ENCODE measurements at places on chromosomes 1 and 21. TPM values are rescaled to one million over a fixed set of nuclear protein-coding genes. Genes with fewer than 3 reads are reported as not detected.

DNA sequence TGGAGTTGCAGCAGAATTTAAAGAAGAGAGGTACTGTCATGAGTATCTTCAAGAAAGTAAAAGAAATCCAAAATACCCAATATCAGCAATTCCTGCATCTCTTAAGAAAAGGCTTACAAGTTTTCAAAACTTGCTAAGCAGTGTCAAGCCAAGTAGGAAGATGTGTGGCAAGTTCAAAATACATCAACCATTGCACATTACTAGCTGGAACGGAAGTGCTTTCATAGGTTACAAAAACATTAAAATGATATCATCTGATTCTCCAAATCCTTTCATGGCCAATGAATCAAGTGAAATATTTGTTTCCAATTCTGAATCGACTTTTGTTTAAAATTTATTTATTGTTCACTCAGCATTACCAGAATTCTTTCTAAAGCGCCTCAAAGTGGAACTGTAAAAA is 5.7 kb upstream of the ABCA4 start:
- no peaks in the 10 kb centered on the region for H3K4me1 ChIP-seq
- DNase-seq = no peak
- no peak overlapping the region for H3K27ac ChIP-seq
- no peaks in the 10 kb centered on the region for H3K36me3 ChIP-seq

GRCh38 chr1:153688736-153689328 is 10.3 kb downstream of the NPR1 start:
- H3K27ac ChIP-seq = no peak overlapping the region
- no peak for DNase-seq
- H3K4me1 ChIP-seq = no peaks in the 10 kb centered on the region
- H3K4me3 ChIP-seq = no peak overlapping the region
- no peaks in the 10 kb centered on the region for H3K36me3 ChIP-seq

- H3K27ac ChIP-seq = no peak overlapping the region
- peaks cover 55% of the 10 kb centered on the region for H3K27me3 ChIP-seq
- no peak overlapping the region for H3K4me3 ChIP-seq
- DNase-seq = no peak
- peaks cover 11% of the 10 kb centered on the region for H3K4me1 ChIP-seq
- H3K36me3 ChIP-seq = no peaks in the 10 kb centered on the region
These were observed 72.5 kb downstream of the FOXD2 start for GRCh38 chr1:47510282-47510811.

- H3K27ac ChIP-seq = no peak overlapping the region
- no peak for DNase-seq
- H3K27me3 ChIP-seq = no peaks in the 10 kb centered on the region
These were observed 11.7 kb downstream of the CAPN9 start for GRCh38 chr1:230758709-230759368.

GRCh38 chr1:101356604-101357443 is 120.0 kb downstream of the S1PR1 start:
- no peak overlapping the region for H3K27ac ChIP-seq
- no peak overlapping the region for H3K4me3 ChIP-seq
- H3K36me3 ChIP-seq = no peaks in the 10 kb centered on the region

DNA sequence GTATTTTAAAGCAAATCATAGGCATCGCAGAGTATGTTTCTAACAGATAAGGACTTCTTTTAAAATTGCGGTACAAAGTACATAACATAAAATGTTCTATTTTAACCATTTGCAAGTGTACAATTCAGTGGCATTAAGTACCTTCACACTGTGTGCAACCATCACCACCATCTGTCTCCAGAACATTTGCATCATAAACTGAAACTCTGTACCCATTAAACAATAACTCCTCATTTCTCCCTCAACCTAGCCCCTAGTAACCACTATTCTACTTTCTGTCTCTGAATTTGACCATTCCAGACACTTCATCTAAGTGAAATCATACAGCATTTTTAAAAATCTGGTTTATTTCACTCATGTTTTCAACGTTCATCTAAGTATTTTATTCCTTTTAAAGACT is 16.6 kb upstream of the ATF3 start:
- peaks cover 12% of the 10 kb centered on the region for H3K4me1 ChIP-seq
- no peak overlapping the region for H3K27ac ChIP-seq
- H3K27me3 ChIP-seq = peaks cover 14% of the 10 kb centered on the region
- DNase-seq = no peak

- no peak for DNase-seq
- no peak overlapping the region for H3K4me3 ChIP-seq
- no peaks in the 10 kb centered on the region for H3K27me3 ChIP-seq
These were observed 185.3 kb upstream of the FMN2 start for GRCh38 chr1:239906394-239906793.

DNA sequence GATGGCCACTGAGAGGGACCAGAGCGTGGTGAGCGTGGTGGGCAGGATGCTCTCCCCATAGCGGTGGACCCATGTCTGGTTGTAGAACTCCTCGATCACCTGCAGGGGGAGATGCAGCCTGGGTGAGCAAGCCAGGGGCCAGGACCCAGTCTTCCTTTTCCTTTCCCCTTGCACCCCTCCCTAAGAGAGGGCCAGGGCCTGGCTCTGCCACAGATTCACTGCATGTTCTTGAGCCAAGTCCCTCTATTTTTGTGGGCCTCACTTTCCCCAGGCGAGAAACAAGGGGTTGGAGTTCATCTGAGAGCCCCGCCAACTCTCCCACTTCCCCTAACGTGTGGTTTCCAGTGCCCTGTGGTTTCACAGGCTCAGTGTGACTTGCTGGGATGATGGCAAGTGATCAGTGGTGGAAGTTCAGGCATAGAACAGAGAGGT is 27.5 kb downstream of the SLC2A1 start:
- H3K27me3 ChIP-seq = no peaks in the 10 kb centered on the region
- H3K36me3 ChIP-seq = peaks cover 61% of the 10 kb centered on the region
- peaks cover 64% of the 10 kb centered on the region for H3K4me1 ChIP-seq
- peak overlapping the region; percentile 82 for H3K27ac ChIP-seq
- peak overlapping the region; percentile 25 for H3K4me3 ChIP-seq

- H3K4me3 ChIP-seq = no peak overlapping the region
- no peak overlapping the region for H3K27ac ChIP-seq
- peaks cover 13% of the 10 kb centered on the region for H3K27me3 ChIP-seq
- H3K4me1 ChIP-seq = no peaks in the 10 kb centered on the region
- no peak for DNase-seq
- no peaks in the 10 kb centered on the region for H3K36me3 ChIP-seq
These were observed 600 bp downstream of the ASTN1 start for GRCh38 chr1:177163844-177164379.

DNA sequence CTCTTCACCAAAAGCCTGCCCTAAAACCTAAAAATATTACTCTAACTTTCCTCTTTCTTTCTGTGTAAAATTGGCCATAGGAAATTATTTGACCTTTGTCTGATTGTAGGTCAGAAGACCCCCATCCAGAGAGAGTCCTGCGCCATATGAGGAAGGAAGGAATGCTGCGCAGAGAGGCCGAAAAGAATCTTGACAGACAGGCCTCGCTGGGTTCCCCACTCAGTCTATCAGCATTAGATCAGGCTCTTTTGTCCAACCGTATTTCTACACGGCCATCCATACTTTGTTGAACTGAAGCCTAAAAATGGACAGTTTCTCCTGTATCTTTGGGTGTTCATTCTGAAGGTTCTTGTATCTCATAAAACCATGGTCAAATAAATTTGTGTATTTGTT is 4.3 kb upstream of the SLC30A2 start:
- H3K36me3 ChIP-seq = no peaks in the 10 kb centered on the region
- H3K4me1 ChIP-seq = peaks cover 2% of the 10 kb centered on the region
- peaks cover 44% of the 10 kb centered on the region for H3K27me3 ChIP-seq

DNA sequence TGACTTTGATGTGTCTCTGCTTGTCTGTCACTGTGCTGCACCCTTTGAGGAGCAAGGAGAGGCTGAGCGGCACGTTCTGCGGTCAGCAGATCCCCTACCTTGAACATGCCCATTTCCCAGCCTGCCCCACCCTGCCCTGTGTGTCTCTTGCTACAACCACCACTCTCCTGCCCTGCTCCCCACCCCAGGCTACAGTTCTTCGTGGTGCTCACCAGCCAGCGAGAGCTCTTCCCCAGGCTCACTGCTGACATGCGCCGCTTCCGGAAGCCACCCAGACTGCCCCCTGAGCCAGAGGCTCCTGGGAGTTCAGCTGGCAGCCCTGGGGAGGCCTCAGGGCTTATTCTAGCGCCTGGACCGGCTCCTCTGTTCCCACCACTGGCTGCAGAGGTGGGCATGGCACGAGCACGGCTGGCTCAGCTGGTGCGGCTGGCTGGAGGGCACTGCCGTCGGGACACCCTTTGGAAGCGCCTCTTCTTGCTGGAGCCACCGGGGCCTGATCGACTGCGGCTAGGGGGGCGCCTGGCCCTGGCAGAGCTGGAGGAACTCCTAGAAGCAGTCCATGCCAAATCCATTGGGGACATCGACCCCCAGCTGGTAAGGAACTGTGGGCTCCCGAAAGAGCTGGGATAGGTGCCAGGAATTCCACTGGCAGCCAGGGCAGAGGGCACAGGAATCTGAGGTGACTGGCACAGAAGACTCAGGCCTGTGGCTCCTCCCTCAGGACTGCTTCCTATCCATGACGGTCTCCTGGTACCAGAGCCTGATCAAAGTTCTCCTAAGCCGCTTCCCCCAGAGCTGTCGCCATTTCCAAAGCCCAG is 5.6 kb downstream of the HYI start:
- H3K4me3 ChIP-seq = no peak overlapping the region
- peaks cover 79% of the 10 kb centered on the region for H3K36me3 ChIP-seq
- no peaks in the 10 kb centered on the region for H3K27me3 ChIP-seq
- DNase-seq = no peak

DNA sequence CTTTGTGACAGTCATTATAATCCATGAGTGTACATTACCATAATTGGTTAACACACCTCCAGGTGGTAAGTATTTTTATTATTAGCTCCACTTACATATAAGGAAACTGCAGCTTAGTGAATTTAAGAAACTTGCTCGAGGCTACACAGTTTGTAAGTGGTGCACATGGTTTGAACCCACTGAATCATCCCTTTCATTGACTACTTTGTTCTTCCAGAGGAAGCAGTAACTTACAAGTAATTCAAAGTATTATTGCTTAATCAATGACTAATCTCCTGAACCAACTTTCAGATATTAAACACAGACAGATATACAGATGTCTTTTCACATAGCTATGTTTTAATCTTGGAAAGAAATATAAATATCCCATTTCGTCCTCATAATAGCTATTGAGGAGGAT is 18.7 kb upstream of the CLDN8 start:
- H3K36me3 ChIP-seq = no peaks in the 10 kb centered on the region
- no peaks in the 10 kb centered on the region for H3K4me1 ChIP-seq
- H3K27me3 ChIP-seq = no peaks in the 10 kb centered on the region

DNA sequence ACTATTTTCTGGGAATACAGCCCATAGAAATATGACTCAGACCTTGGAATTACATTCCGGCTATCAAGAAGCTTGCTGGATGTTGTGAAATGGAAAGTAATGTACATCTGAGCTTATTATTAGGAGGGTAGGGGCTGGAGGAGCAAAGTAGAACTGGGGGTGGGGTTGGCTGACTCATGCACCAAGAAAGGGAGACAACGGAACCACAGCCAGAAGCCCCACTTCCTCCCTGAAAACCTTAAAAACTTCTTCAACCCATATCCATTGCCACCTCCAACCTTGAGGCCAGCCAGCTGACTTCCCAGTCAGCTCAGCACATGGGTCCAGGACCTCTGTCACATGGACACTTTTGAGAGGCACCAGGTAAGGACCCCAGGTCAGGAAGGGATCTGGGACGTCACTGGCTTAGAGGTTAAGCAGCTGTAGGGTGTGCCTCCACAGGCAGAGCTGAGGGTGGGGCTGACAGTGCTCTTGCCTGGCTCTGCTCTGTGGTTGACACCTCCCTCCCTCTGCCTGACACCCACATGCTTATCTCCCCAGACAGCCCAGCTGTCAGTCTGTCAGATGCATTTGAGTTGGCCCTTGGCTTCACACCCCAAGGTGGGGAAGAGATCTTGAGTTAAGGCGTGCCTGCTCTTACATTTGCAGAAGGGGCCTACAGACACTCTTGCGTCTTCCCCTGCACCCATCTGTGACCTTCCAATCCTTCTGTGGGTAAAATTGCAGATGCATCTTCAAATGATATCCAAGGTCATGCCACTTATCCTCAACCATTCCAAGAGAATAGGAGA is 5.7 kb upstream of the ZNF683 start:
- H3K4me1 ChIP-seq = peaks cover 77% of the 10 kb centered on the region
- H3K27ac ChIP-seq = peak overlapping the region; percentile 53

GRCh38 chr21:33951276-33952178 is 35.9 kb upstream of the ATP5PO start:
- no peaks in the 10 kb centered on the region for H3K27me3 ChIP-seq
- peaks cover 4% of the 10 kb centered on the region for H3K36me3 ChIP-seq
- H3K27ac ChIP-seq = peak overlapping the region; percentile 57
- H3K4me1 ChIP-seq = peaks cover 72% of the 10 kb centered on the region

DNA sequence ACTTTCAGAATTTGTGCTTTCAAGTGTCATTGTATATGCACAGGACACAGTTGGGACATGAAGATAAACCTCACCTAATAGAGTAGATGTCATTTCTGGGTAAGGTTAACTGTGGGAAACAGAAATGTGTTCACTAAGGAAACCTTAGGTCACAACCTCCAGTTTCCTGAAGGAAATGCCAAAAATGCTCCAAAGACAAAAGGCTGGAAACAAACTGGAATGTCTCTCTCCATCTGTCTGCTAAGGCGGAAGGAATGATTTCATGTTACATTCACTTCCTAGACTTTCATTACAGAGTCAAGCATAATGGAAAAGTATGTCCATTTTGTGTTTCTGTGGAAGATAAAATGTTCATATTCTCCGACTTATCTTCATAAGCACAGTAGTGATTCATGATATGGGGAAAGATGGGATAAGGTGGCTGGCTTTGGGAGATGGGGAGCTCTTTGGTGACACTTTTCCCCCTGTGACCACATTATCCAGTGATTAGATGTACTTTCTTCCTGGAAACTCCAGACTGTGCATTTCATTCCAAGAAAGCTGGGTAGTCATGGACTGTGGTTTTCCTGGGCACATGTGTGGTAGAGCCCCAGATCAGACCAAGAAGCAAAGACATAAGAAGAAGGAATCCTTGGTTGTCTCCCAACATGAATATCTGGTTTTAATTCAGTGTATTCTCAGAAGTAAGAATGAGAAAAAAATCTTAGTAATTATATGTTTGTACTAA is 5.7 kb downstream of the S1PR1 start:
- no peak overlapping the region for H3K4me3 ChIP-seq
- H3K27me3 ChIP-seq = no peaks in the 10 kb centered on the region
- H3K27ac ChIP-seq = peak overlapping the region; percentile 26
- peaks cover 51% of the 10 kb centered on the region for H3K36me3 ChIP-seq

DNA sequence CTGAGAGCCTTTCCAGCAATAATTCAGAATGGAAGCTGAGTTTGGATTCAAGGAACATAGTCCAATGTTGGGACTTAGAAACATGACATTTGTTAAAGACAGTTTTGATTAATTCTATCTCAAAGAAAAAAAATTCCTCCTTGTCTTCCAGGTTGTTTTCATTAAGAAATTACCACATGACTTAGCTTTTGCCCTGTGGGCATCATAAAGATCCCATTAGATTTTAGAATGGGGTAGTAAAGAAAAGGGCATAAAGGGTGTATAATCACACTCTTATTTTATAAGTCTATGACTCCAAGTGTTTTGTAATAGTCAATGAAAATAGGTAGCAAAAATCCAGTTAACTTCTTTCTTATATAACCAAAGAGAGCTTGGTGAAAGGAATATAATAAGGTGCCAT is 14.3 kb upstream of the PRKAA2 start:
- peaks cover 5% of the 10 kb centered on the region for H3K27me3 ChIP-seq
- no peaks in the 10 kb centered on the region for H3K36me3 ChIP-seq
- DNase-seq = no peak
- no peak overlapping the region for H3K4me3 ChIP-seq
- H3K4me1 ChIP-seq = no peaks in the 10 kb centered on the region
- H3K27ac ChIP-seq = no peak overlapping the region

- no peaks in the 10 kb centered on the region for H3K27me3 ChIP-seq
- H3K27ac ChIP-seq = no peak overlapping the region
- DNase-seq = no peak
These were observed 103.8 kb downstream of the ADSS2 start for GRCh38 chr1:244347942-244348341.

Gene AIM2
- 0.74 TPM for total RNA-seq

Gene ZNF678
- 2.9 TPM for total RNA-seq

Gene RGS21
- total RNA-seq = not detected

Gene RBM11
- total RNA-seq = 17.4 TPM

Gene FCRLB
- total RNA-seq = 0.11 TPM

Gene DDR2
- total RNA-seq = 0.42 TPM

All from CD4-positive, alpha-beta T cell (primary cell).